ENCODE measurements at places on chromosomes 16 and 17. TPM values are rescaled to one million over a fixed set of nuclear protein-coding genes. Genes with fewer than 3 reads are reported as not detected.

The COPS3 gene
- total RNA-seq = 43.9 TPM

The PLLP gene
- total RNA-seq = 16.7 TPM

The CCL14 gene
- total RNA-seq = 1.3 TPM

The RAB37 gene
- total RNA-seq = 7.2 TPM

The RNF112 gene
- 2.4 TPM for total RNA-seq

The SP6 gene
- 8.7 TPM for total RNA-seq

The LPO gene
- not detected for total RNA-seq

The P2RX1 gene
- total RNA-seq = 2.7 TPM
